G401 (cell line): ENCODE measurements at places on chromosomes 12 and 14. TPM values are rescaled to one million over a fixed set of nuclear protein-coding genes. Genes with fewer than 3 reads are reported as not detected.

GRCh38 chr14:90539996-90540395 lies 143.2 kb downstream of the CALM1 start:
- DNase-seq = no peak

DNA sequence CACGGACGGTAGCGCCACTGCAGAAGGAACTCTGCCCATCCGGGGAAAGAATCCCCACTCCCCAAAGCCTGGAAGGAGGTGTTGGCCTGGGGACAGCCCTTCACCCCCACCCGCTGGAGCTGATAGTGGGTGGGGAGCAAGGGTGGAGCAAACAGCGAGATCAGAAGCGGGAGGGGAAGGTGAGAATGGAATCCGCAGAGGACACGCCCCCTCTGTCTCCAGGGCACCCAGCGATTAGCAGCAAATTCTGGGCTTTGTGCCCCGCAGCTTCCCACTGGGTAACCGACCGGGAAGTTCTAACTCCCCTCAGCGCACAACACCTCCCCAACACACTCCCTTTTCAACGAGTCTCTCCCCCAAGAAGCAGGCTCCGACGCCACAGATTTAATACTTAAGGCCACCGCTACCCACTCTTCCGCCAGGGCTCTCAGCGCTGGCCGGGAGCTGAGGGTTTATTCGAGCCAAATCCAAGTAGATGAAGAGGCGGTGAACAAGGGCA lies 1.4 kb downstream of the SLC25A29 start:
- peak; percentile 55 for DNase-seq

DNA sequence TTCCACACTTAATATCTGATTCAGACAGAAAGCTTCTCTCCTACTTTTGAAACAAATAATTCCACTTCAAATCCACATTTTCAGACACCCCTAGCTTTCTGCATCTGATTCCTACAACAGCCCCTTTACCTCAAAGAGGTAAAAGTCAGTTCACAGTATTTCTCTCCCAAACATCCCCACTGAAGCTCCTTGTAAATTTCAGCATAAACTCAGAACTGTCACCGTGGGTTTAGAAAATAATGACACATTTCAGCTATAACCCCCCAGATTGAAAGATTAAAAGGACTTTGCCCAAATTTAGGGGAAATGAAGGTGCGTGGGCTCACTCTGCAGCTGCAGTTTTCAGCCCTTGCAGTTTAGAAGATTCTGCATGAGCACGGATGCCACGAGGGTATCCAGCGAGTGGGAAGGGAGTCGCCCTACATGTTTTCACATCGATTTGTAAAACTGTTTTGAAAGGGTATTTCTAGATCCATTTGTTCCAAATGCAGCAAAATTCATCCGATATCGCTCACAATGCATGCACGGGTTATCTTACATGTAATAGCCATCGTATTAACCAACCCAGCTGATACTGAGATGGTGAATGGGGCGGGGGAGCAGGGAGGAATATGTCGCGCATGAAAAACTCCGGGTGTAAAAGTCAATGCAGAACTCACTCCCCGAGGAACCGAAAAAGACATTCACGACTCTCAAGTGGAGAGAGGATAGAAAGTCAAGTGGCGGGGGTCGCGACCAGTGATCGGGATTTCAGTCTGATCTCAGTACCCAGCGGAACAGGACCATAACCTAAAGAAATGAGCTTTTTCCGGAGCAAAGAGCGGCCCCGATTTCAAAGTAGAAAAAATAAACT lies 5.0 kb upstream of the CCND2 start:
- DNase-seq = peak; percentile 31

GRCh38 chr12:89932954-89933353 lies 224.3 kb upstream of the ATP2B1 start:
- DNase-seq = no peak

DCP1B gene
- total RNA-seq = 17.4 and 20.6 TPM in 2 replicates

- no peak for DNase-seq
Observed at GRCh38 chr14:56059054-56059453, 59.2 kb upstream of the PELI2 start.

GRCh38 chr12:26555139-26555538 lies 277.9 kb downstream of the ITPR2 start:
- DNase-seq = no peak

- DNase-seq = no peak
Observed at GRCh38 chr12:116045150-116045549, 232.3 kb downstream of the MED13L start.

- DNase-seq = peak; percentile 79
Observed at GRCh38 chr12:50690925-50691324, 73.0 kb upstream of the ATF1 start.

PPP1R1A gene
- total RNA-seq = not detected in 2 replicates

DNA sequence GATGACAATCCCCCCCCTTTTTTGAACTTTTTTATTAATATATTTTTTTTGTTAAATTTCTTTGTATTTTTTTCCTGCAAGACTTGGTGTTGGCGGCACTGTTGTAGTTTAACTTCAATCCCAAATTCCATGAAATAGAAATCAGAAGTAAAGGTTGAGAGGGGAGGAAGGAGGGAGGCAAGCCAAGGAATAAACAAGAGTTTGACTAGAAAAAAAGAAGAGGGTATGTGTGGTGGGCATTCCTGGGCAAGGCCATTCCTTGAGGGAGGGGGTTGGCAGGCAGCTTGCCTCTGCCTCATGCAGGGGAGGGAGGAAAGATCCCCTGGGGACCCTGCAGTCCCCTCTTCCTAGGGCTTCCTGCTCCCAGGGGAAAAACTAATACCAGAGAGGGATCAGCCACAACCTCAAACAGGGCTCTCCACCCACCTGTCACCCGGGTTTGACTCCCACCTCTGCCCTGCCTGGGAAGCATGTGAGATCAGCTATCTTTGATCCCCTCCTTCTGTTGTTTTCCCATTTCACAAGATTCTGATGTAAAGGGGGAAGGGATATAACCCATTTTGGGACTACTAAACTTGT lies 519 bp upstream of the AP1G2 start:
- no peak for DNase-seq
